ENCODE measurements at places on chromosomes 2 and 18.

- no peak for DNase-seq
Measured at GRCh38 chr18:2147476-2148230, 423.7 kb downstream of the METTL4 start.

DNA sequence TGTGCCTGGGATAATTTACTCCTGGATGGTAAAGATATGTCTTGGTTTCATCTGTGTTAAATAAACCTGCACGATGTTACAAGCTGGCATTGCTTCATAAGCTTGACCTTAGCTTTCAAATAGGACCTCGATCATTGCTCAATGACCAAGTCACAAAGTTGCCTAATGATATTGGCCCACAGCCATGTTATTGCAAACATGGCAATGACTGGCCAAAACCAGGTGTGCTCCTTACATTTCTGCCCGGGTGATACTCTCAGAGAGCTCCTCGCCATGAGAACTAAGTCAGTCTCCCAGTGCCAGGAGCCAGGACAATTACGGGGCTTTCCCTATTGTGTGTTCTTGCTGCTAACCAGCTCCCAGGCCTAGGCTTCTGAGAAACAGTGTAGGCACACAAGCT is 72.5 kb upstream of the CYP1B1 start:
- no peak for DNase-seq

DNA sequence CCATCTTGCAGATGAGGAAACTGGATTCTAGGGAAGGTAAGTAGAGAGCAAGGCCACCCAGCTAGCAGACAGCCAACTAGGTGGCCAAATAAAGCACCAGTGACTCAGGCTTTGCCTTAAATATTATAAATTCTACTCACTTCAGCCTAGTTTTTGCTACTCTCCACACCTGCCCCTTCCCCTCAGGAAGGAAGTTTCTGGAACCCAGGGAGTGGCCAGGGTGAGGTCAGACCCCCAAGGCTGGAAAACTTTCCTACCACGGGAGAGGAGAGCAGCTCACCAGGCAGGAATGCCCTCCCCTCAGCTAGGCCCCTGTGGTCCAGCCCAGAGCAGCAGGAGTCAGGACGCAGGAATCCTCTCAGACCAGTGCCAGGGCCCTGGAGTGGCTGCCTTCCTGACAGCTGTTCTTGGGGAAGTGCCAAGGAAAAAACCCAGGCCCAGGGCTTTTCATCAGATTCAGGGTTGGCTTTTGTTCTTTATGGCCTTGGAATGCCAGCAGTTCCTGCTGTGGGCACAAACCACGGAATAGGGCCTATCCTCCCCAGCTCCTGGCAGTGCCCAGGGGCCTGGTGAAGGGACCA is 5.1 kb upstream of the PAX8 start:
- no peak for DNase-seq

- no peak for DNase-seq
Measured at GRCh38 chr2:24409700-24410556, 49.6 kb upstream of the ITSN2 start.

DNA sequence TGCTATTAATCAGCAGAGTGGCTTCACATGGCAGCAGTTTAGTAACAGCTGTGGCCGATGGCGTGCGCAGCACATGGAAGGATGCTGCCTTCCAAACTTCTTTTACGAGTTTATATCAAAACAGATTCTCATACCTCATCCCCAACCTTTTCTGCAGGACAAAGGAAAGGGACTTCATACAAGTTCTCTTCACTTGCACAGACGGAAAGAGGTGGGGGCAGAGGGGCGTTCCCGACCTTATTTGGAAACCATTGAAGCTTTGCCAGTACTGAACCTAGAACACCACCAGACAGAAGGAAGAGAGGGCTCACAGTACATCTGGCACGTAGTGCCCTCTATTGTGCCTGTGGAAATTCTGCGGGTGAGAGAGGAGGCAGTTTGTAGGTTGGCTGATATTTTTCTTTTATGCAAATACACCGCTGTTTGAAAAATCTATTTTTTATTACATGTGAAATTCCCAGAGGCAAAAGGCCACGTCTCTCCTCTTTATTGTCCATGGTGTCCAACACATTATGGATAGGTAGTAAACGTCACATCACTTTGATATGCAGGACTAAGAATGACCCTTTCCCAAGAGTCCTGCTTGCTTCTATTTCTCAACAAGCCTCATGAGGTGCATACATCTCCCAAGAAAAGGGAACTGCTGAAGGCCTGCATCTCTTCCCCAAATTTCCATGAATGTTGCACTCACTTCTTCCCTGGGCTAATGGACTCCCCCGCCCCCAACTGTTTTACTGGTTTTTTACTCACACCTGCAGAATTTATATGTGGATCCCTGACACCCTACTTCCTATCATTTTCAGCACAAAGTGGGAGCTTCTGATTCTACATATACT is 31.3 kb downstream of the COLEC12 start:
- DNase-seq = no peak

- DNase-seq = no peak
Measured at GRCh38 chr2:64932371-64933216, 56.6 kb upstream of the SLC1A4 start.

GRCh38 chr2:144067506-144067905 is 452.4 kb downstream of the ZEB2 start:
- no peak for DNase-seq

- DNase-seq = no peak
Measured at GRCh38 chr18:9753846-9754245, 45.7 kb downstream of the RAB31 start.

DNA sequence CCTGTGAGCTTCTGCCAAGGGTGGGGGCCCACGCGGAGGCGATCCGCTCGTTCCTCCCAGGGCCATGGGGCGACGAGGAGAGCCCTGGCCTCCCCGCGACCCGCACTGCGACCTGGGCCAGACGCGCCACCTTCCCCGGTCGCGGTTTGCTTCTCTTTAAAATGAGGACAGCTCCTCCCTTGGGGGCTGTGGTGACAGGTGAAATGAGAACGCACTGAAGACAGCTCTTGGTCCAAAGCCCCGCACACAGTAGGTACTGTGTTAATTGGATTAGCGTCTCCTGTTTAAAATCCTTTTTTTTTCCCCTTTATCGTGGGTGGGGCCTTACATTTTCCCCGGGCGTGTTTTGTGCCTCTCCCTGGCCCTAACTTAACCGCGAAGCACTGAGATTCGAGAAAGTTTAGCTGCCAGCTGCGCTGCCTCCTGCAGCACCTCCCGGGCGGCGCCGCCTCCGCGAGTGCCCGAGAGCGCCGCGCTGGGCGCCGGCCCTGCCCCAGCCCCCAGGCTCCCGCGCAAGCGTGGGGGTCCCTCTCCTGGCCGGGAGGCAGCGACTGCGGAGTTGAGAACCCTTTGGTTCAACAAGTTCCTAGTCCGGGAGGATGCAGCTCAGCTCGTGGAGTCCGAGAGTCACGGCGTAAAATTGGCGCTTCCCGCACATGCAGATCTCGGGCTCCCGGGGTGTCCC is 1.1 kb downstream of the HPCAL1 start:
- no peak for DNase-seq

- no peak for DNase-seq
Measured at GRCh38 chr2:28390746-28391563, 1.7 kb upstream of the FOSL2 start.

DNA sequence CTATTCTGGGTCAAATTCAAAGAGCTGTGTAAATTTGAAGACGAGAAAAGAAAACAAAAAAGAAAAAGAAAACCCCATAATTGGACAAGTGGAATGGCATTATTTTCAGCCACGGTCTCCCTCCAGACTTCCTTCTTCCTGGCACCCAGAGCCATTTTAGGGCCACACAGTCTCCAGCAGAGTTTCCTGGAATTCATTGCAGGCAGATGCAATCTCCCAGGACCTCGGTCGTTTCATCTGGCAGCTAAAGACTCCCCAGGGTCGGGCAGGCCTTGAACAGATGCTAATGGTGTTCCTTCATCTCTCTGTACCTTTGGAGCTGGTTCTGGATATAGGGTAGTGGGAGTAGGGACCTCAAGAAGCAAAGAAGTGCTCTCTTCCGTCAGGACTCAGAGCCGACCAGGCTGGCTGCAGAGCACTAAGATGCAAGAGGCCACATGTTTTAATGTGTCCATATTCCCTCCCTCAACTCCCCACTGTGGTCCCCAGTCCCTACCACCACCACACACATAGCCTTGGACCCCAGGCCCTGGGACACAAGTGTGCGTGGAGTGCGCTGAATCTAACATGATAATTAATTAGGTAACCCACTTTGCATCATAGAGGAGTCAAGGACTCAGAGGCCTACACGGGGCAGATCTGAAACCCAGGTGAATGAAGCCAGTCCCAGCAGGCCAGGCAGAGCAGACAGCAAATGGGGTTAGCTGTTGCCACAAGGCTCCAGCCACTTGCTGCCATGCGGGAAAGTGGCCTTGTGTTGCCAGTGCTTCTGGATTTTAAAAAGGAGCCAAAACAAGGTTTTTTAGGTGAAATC is 109.3 kb upstream of the ATL2 start:
- no peak for DNase-seq

DNA sequence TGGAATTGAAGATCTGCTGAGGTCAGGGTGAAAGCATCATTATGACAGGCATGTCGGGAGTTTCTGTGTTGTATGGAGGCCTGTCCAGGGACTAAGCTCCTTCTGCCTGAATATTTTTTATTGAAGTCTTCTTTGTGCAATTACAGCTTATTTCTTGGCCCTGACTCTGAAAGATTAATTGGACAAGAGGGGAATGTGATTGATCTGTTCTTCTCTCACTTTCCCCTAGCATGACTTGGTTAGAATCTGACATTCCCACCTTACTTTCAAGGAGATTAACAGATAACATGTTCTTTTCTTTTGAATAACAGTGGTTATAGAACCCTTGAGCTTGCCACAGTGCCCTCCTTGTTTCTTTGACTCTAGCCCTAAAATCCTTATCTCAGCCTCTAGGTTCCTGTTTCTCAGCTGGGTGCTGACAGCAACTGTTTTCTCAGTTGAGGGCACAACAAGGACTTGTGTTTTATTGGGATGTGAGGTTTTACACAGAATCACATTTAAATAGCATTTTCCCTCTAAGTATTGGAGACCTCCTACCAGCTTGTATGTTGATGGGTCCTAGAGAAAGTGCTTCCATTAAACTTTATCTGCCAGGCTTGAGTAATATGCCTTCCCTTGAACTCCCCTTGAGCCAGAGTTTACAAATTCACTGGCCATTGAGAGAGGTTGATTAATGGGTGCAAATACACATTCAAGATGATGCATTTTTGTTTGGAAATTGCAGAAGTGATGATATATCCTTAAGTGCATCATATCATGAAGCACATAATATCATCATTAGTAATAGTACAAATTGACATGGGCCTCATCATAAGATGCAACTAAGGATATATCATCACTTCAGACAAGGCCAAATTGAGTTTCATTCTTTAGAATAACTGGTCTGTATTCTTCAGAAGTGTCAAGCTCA is 12.5 kb downstream of the TTLL4 start:
- DNase-seq = no peak

DNA sequence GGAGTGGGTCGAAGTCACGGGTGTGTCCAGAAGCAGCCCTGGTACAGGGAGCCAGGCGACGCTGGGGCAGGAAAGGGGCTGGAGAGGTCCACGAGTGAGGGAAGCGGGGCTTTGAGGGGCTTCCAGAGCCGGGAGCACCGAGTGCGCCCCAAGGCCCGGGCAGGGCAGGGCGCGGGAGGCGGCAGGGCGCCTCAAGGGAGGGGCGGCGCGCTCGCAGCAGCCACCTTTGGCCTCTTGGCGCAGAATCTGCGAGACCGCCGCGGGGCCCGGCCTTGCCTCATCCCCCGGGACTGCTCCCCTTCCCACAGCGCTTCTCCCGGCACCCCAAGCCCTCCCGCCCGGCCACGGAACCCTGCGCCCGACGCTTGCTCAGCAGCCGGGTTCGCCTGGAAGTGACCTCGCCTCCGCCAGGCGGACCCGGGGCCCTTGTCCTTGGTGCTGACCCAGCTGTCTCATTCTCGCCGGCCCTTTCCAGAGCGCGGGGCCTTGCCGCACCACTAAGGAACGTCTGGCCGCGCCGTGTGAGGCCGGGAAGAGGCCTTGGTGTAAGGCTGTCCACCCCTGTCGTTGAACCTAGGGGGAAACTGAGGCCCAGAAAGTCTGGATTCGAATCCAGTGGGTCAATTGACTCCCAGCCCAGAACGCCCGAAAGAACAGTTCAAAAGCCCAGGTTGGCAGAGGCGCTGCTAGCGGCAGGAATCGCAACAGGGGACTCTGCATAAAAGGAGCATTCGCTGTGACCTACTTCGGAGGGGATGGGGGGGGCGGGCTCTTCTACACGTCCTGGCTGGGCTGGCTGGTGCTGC is 584 bp upstream of the DNER start:
- no peak for DNase-seq

DNA sequence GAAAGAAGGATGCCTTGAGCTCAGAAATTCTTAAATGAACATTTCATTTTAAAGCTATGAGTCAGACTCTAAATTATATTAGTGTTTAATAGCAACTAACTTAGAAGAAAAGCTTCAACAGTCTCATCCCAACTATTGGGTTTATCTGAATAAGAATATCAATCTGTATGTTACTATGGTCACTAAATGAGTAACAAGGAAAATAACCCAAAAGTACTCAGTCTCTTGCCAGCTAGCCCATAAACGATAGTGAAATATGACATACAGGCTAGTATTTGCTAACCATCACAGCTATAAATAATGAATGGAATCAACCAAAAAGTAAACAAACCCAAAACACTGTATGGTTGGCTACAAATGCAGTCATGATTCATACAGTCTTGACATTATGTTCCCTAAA is 174.9 kb downstream of the RAB3GAP1 start:
- DNase-seq = no peak

DNA sequence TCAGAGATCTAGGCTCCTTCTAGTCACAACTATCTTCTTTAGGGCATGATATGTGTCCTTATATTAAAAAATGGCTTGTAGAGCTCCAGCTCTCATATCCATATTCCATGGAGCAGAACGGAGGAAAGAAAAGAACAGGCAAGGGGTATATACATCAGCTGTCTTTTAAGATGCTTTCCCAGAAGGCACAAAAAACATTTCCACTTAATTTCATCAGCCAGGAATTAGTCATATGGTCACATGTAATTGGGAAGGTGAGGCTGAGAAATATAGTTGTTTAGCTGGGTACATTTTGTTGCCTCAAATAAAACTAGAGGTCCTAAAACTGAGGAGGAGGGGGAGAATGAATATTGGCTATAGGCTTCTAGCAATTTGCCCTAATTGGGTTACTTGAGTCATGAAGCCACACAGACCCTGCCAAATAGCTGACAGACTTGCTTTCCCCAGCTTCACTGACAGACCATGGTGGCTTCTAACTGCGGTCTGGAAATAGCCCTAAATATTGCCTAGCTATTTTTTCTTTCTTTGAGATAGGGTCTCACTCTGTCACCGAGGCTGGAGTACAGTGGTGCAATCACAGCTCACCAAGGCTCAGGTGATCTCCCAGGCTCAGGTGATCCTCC is 20.0 kb downstream of the MAIP1 start:
- no peak for DNase-seq

GRCh38 chr18:21490748-21491147 is 109.8 kb downstream of the ESCO1 start:
- no peak for DNase-seq
